GM13976 (cell line): ENCODE measurements at places on chromosomes 16 and 17.
A peak's percentile ranks its signal among the peaks of the same experiment; 100 is the strongest.

DNA sequence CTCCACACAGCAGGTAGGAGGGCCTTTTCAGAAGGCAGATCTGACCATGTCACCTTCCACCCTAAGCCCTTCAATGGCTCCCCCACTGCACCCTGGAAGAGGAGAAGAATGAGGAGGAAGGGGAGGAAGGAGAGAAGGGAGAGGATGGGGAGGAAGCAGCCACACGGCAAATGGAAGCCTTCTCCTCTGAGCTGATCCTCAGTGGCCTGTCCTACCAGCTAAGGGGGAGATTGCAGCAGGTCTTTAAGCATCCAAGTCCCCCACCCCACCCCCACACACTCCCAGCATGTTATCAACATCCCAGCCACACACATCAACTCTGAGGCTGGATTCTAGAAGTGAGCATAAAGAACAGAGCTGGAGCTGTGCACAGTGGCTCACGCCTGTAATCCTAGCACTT, 46.2 kb upstream of the RBFOX3 start:
- no peak for DNase-seq

DNA sequence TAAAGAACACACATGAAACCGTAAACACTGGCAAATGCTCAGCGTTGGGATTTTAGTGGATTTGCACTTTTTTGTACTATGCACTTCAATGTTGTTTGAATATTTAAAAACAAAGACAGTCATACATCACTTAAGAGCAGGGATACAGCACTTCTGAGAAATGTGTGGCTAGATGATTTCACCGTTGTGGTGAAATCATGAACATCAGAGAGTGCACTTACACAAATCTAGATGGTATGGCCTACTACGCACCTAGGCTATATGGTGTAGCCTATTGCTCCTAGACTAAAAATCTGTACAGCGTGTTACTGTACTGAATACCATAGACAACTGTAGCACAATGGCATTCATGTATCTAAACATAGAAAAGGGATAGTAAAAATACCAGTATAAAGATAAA, 37.6 kb upstream of the CNEP1R1 start:
- DNase-seq, result no peak

DNA sequence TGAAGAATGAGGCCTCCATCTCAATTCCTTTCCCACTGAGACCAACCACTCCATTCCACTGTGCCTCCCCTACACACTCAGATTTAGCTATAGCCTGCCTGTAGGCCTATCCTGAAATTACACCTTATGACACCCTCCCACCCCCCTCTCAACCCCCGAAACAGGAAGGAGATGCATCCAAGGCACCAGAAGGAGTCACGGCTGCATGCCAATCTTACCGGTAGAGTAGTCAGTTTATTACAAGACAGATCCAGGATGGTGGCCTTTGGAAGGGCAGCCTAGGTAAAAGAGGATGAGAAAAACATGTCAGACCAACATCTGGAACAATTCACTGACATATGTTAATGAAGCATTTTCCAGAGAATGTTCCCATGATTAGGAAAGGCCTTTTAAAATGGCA, 2.6 kb downstream of the LRRC59 start:
- DNase-seq, result no peak

DNA sequence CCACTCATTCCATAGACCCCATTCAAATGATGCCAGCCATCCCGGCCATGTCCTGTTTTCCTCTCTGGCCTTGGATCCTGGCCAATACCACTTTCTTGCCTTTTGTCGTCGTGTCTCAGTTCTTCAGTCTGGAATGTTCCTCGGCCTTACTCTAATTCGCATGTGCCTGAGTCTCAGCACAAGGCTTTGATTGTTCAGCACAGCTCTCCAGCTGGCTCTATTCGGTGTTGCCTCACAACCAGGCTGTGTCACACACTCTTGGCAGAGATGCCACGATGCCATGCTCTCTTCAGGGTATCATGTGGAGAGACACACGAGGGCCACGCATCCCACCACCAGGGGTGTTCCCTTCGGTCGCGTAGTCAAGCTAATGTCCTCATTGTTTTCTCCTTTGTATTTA, 1.8 kb upstream of the VPS4A start:
- DNase-seq, result no peak

GRCh38 chr17:62995377-62995885, 29.4 kb downstream of the TANC2 start:
- peak; percentile 33 for DNase-seq

DNA sequence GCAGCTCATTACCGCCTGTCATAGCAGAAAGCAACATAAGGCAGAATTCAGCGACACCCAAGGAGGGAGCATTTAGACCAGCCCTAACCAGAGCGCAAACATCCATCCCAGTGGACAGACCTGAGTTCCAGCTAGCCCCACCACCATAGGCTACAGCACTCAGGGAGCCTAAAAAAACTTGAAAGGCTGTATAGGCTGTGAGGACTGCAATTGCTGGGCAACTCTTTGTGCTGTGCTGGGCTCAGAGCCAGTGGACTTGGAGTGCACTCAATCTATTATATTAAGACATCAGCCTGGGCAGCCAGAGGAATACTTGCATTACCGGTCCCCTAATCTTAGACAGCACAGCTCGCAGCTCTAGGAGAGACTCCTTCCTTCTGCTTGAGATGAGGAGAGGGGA, 207.3 kb downstream of the KIF2B start:
- no peak for DNase-seq

DNA sequence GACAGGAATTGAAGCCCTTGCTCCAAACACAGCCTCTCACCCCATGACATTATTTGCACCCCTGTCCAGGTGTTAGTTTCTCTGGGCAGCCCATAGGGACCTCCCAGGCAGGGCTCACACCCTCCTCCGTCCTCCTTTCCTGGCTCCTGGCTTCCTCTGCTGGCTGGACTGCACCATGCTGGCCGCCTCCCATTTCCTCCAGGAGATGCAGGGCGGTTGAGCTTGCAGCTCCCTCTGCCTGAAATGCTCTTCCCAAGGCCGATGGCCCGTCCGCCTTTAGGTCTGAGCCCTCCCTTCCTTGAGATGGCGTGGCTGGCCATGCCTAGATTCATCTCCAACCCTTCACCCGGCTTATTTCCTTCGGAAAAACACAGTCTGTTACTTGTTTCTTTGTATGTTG, 334.8 kb downstream of the SNX29 start:
- DNase-seq, result no peak

DNA sequence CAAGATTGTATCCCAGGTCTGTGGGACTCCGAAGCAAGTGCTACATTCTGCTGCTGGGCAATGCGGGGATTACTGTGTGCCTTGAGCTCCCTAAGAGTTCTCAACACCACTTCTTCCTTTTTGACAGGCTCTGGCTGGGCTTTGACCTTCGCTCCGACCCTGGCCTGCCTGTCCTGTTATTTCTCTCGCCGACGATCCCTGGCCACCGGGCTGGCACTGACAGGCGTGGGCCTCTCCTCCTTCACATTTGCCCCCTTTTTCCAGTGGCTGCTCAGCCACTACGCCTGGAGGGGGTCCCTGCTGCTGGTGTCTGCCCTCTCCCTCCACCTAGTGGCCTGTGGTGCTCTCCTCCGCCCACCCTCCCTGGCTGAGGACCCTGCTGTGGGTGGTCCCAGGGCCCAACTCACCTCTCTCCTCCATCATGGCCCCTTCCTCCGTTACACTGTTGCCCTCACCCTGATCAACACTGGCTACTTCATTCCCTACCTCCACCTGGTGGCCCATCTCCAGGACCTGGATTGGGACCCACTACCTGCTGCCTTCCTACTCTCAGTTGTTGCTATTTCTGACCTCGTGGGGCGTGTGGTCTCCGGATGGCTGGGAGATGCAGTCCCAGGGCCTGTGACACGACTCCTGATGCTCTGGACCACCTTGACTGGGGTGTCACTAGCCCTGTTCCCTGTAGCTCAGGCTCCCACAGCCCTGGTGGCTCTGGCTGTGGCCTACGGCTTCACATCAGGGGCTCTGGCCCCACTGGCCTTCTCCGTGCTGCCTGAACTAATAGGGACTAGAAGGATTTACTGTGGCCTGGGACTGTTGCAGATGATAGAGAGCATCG, 2.4 kb downstream of the SLC16A13 start:
- DNase-seq, result no peak

DNA sequence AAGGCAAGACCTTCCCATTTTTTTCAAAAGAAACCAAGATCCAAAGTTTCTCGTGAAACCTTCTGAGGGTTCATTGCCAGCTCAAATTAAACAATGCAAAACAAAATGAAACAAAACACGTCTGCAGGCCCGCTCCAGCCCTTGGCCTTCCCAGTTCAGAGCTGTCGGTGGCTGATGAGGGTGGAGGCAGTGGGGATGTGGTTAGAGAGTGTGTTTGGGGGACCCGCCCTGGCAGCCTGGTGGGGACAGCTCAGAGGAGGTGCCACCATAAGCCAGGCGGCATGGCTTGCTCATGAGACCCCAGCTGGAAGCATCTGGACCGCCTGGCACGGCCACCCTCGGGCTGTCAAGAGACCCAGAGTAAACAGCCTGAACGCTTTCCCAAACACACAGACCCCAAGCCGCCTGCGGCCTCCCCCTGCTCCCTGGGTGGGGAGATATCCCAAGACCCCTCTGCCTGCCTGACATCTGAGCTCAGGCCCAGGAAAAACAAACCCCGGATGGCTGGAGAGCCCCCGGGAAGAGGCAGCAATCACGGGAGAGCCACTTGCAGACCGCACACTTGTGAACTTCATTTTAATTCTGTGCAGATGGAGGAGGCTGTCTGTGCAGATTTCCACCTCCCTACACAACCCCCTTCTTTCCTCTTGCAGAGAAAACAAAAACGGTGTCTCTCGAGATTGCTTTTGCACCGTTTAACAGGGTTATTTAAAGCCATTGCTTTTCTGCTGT, 35.4 kb upstream of the LITAF start:
- DNase-seq, result peak; percentile 54

DNA sequence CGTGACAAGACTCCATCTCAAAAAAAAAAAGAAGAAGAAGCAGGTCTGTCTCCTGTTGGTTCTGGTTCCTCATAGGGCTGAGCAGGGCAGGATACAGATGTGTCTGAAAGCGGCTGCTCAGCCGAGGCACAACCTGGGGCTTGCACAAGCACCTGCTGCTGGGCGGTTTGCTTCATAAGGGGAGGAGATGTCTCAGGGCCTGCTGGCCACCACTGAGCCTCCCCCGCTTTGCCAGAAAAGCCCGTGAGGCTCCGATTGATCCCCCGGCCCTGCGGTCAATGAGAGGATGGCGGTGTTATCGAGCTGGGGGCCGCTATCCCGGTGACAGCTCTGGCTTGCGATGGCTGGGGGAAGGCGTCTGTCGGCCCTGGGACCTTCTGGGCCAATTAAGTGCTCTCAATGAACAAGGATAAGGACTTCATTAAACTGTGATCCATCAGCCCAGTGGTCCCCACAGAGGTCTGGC, 162.0 kb downstream of the SDK2 start:
- no peak for DNase-seq
